ENCODE measurements at places on chromosomes 1 and 21.

DNA sequence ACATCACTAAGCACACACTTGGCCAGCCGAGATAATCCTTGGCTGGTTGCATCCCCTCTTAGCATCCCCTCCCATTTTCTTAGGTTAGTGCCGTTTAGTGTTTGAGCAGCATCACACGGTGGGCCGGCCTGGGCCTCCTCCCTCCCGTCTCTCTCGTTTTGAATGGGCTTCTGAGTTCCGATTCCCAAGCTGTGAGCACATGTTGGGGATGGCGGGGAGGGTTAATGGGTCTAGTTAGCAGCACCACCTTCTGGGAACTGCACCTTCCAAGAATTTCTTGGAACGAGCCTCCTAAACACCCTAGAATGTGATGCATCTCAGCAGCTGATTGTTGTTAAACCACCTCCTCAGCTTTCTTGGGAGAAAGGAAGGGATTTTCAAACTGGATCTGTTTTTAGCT, 73.3 kb downstream of the CNIH3 start:
- no peak for DNase-seq

GRCh38 chr1:174988539-174988938, 11.2 kb upstream of the CACYBP start:
- DNase-seq: no peak

- DNase-seq: no peak
Observed at GRCh38 chr1:155526356-155526755, 36.2 kb downstream of the ASH1L start.

- DNase-seq: no peak
Observed at GRCh38 chr1:30198451-30198760, 525.0 kb downstream of the MATN1 start.

DNA sequence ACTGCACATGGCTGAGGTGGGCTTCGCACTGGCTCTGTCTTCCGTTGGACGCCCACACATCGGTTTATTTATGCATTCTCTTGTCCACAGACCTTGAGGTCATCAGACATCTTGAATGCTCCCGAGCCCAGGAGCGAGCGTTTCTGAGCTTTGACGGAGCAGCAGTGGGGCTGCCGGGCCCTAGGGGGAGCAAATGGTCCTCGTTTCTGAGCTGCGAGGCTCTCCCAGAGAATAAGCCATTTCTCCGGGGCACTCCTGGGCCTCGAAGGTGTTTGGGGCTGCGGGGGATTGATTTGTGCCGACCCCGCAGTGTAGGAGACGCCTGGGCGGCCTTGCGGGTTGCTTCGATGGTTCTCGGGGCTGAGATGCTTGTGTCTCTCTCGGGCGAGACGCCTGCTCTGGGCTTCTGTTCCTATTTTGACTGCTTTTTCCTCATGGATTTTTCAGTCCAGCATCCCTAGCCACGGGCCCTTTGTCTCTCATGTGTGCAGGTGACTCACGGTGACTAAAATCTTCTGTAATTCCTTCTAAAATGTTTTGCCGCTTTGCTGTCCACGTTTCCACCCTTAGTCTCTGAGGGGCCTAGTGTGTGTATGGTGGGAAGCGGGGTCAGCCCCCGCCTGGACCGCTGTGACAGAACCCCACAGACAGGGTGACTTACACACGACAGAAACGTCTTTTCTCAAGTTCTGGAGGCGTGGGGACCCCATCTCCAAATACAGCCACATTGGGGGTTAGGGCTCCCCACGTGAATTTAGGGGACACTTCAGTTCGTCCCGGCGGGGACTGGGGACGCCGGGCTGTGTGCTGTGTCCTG, 62.1 kb downstream of the FAAP20 start:
- no peak for DNase-seq

DNA sequence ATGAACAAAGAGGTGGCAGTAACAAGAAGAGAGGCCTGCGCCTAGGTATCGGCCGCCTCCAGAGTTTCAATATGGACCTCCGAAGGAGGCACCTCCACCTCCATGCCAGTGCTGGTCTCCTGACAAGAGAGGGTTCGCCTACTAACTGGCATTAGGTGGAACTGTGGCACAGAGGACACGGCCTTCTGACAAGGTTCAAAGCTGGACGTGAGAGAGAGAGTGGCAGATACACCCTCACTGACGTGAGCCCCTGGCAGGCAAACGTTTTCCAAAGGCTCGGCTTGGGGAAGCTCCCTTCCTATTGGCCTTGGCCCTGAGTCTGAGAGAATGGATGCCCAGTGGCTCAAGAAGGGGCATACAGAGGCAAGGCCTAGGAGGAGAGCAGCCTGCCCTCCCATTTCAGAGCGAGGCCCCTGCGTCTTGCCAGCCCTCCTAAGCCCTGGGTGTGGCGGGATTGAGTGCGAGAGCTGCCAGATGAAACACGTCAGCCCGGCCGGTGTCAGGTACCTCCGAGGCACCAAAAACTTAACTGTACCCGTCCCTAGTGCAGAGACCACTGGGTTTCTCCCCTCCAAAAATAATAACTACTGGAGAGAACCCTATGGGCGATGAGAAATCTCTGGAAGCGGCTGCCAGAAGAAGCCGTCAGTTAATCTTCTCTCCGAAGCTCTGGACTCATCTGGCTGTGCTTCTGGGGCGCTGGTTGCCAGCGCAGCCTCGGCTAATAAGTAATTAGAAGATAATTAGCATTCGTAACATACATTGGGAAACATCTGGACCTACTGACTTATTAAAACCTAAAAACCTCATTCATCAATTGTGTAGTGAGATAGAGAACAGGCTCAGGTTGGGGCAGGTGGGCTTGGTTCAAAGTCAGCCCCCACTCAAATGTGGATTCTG, 283.6 kb downstream of the NPHP4 start:
- DNase-seq: no peak

GRCh38 chr1:167698313-167698712, 23.5 kb upstream of the MPZL1 start:
- DNase-seq: no peak

DNA sequence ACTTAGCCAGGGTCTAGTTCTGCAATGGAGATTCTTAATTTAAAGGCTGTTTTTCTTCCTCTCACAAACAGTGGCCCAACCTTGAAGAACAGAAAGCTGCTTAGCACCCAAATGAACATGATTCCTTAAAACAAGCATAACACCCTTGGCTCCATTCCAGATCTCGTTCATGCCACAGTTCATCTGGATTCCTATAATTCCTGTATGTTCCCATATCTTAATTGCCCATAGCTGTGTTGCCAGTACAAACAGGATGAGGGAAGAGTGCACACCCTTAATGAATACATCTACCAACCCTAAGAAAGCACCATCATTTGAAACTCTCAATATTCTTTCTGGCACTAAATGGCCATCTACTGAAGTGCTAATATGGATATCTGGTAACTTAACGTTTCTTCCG, 45.5 kb downstream of the TGFB2 start:
- DNase-seq: no peak

DNA sequence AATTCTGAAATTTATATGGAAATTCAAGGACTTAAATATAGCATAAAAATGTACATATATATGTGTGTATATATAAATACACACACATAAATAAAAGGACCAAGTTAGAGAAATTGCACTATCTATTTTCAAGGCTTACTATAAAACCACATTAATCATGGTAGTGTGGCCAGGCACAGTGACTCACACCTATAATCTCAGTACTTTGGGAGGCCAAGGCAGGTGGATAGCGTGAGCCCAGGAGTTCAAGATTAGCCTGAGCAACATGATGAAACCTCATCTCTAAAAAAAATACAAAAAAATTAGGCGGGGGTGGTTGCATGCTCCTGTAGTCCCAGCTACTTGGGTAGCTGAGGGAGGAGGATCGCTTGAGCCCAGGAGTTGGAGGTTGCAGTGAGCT, 171.4 kb upstream of the GORAB start:
- DNase-seq: no peak

Data from germinal center (tissue), 1 donor.